Fibroblast of lung (primary cell): ENCODE measurements at places on chromosomes 6 and 20.

DNA sequence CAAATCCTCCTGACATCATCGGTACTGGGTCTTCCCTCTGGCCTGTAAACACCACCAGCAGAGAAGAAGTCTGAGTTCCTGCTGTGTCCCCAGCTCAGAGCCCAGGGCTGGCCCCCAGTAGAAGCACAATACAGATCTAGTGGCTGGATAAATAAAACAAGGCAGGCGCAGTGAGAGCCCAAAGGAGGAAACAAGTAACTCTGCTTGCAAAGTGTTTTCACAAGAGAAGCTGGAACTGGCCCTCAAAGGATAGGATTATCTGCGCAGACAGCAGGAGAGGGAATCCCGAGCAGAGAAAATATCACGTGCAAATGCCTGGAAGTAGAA lies 205.1 kb downstream of the ZDHHC14 start:
- DNase-seq, result no peak

GRCh38 chr20:51461306-51461705 lies 81.2 kb downstream of the NFATC2 start:
- no peak for DNase-seq

DNA sequence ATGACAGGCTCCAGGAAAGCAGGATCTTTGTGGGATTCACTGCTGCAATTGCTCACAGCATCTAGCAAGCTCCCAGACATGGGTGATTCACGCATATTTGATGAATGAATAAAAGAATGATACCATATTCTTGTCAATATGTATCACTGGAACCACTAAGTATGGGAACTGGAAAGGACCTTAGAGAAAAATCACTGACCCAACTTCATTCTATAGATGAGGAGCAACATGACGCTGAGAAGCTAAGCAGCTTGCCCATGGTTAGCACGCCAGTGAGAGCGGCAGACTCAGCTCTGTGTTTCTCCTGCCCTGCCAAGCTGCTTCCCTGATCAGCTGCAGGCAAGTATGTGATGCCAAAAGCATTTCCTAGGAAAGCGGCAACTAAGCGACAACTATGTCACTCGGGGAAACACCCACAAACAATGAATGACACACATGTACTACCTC lies 66.8 kb downstream of the PPP1R3G start:
- peak; percentile 54 for DNase-seq

DNA sequence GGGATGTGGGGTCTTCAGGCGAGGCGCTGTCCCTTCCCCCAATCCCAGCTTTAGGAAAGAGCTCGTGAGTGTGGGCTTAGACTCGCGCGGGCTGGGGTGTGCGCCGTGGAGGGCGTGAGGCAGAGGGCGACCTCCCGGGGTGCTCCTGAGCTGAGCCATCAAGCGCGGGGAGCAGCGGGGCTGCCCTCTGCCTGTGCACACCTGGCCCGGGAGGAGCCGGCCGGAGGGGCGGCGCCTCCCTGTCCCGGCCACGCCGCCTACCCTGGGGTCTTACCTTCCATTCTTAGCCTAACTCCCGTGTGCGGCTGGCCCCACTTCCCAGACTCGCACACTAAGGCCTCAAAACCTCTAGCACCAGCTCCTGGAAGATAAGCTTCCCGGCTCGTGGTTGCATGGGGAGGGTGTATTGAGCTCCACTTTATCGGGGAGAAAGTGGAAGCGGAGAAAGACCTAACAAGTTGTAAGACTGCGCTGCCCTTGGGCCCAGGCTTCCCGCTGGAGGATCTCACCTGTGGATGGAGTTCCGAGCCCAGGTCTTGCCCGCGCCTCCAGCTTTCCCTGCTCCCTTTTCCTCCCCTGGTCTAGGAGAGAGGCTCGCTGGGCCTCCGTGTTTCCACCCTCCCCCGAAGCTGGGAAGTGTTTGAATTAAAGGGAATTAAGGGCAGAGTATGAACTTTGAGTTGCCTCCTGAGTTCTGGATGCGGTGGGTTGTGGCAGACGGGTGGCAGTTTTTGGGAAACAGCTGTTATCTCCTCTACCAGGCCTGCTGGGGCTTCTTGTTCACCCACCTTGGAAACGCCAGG lies 1.2 kb downstream of the DNMT3B start:
- no peak for DNase-seq

DNA sequence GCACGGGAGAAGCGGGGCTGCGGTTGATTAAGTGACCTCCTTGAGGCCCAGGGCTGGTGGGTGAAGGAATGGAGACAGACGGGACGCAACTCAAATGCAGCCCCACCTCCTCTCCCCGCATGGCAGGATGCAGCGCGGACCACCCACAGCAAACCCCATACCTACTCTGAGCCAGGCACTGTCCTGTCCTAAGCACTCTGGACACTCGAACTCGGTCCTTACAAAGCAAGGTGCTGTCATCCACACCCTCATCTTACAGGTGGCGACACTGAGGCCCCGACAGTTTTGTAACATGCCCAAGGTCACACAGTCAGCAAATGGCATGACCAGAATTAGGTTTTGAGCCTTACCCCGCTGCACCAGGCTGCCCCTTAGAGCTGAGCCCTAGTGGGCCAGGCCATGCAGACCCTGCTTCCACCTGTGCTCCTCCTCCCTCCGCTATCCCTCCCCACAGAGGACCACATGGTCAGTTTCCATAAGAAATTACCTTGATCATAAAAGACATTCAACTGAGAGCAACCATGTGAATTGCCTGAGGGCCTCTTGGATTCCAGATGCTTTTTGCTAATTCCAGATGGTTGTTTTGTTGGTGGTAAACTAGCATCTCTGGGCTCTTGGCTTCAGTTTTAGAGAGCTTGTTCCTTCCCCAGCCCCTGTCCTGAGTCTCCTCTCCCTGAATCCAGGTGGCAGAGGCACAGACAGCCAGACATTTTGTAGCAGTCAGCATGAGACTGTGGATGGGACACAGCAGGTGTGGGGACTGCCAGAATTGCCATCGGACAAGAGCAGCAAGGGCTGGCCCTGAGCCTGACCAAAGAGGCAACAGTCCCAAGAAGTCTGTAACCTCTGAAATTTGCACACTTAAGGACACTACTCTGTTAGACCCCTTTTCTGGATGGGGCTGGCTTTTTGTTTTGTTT lies 171.9 kb upstream of the PMEPA1 start:
- no peak for DNase-seq

- no peak for DNase-seq
These were observed 90.5 kb downstream of the SAMD3 start for GRCh38 chr6:130132286-130132701.

- no peak for DNase-seq
These were observed 230.4 kb downstream of the TAF4 start for GRCh38 chr20:61835301-61835700.

GRCh38 chr6:123117145-123117908 lies 121.3 kb downstream of the CLVS2 start:
- DNase-seq, result no peak

DNA sequence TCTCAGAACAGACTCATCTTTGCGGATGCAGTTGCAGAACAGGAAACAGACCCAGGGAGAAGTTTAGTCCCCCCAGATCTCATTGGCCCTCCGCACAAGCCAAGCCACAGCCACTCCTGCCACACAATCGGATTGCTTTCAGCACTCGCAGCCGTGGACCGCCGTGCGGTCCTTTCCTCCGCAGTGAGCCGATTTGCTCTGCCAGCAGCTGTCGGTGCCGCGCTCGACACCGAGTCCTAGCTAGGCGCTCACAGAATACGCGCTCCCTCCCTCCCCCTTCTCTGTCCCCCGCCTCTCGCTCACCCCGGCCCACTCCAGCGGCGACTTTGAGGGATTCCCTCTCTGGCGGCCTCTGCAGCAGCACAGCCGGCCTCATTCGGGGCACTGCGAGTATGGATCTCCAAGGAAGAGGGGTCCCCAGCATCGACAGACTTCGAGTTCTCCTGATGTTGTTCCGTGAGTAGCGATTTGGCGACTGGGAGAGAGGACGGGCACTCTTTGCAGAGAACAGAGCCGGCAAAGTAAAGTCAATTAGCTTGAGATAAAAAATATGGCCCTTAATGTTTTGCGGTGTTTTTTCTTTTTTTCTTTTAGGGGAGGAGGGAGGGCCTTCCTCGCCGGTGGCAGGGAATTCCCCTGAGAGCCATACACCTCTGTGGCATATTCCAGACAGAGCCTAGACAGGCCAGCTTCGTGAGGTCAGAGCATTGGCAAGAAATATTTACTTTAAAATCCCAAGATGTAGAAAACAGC lies at the start of gene LAMP5:
LAMP5 (plus strand) TSS at position 130 of the 753 bp plus-strand sequence; CDS start at position 393, 263 bp downstream.
- DNase-seq, result peak; percentile 32

- DNase-seq, result no peak
These were observed 3.1 kb downstream of the FYN start for GRCh38 chr6:111870051-111870741.

DNA sequence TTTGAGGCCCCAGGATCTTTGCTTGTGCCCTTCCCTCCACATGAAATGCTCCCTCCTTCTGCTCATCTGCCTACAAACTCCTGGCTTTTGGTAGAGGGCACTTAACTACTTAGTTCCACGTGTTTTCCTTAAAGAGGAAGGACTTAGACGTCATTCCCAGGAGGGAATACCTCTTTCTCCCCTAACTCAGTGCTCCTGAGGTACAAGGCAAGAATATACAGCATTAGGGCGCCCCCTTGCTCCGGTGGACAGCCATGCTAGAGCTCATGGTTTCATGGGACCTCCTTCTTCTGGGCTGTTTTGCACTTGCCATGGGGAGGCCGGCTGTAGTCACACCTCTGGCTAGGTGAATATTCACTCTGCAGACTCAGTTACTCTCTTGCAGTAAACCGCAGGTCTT lies 93.8 kb upstream of the LY86 start:
- no peak for DNase-seq

- DNase-seq, result no peak
These were observed 578.9 kb downstream of the HAO1 start for GRCh38 chr20:7361321-7361720.
